H54 (cell line): ENCODE measurements at places on chromosomes 2 and 18.

- no peak for DNase-seq
Observed at GRCh38 chr2:120953066-120953756, 217.5 kb downstream of the GLI2 start.

DNA sequence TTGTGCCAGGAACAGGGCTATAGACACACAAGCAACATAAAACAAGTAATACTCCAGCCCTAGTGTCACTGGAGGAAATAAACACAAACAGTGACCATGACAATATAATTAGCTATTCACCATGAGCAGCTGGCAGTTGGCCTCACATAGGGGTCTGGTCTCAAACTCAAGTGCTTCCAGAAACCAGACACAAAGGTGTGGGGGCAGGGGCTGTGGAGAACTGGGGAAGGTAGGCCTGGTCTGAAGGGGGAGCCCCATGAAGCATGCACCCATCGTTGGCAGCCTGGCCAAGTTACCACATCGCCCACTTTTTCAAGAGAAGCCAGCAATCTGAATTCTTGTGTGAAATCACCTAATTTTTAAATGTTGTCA, 49.5 kb upstream of the SP3 start:
- DNase-seq, result no peak

DNA sequence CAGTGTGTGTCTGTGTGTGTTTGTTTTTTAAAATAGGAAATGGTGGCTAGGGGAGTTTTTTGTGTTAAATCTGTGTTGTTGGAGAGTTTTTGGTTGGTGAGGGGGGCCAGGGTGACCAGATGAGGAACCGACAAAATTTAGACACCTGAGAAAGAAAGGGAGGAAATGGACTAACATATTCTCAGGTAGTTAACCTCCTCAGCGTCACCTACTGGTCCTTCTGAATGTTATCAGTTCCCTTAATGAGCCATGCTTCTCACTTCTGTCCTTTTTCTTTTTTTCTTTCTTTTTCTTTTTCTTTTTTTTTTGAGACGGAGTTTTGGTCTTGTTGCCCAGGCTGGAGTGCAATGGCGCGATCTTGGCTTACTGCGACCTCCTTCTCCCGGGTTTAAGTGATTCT, 107.0 kb downstream of the FMNL2 start:
- no peak for DNase-seq

DNA sequence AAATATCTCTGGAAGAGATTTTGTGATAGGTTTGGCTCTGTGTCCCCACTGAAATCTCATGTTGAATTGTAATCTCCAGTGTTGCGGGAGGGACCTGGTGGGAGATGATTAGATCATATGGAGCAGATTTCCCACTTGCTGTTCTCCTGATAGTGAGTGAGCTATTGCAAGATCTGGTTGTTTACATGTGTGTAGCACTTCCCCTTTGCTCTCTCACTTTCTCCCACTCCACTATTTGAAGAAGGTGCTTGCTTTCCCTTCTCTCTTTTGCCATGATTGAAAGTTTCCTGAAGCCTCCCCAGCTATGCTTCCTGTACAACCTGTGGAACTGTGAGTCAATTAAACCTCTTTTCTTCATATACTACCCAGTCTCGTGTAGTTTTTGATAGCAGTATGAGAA, 97.0 kb upstream of the FN1 start:
- no peak for DNase-seq

DNA sequence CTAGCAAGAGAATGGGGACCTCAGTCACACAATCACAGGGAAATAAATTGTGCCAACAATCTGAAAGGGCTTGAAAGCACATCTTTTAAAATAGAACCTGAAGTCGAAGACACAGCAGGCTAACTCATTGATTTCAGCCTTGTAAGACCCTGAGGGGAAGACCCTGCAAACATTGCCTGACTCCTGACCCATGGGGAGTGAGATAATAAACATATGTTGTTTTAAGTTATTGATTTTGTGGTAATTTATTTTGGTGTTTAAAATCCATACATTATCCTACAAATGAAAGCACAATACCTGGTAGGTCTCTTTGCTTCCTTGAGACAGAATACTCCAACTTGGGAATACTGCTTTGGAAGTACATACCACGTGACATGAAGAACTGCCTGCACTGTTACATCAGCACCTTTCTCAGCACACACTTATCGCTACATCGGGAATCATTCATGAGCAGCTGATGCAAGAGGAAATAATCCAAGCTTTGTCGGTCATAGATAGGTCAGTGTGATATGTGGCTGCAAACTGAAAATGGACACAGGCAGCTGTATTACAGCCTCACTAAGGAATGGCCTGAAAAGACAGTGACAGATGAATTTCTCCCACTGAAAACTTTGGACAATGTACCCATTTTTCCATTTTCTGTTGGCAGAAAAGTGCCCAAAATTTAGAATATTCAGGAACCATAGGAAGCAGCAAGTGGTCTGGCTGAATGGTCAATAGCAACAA, 494.5 kb upstream of the MAP2 start:
- DNase-seq, result no peak

DNA sequence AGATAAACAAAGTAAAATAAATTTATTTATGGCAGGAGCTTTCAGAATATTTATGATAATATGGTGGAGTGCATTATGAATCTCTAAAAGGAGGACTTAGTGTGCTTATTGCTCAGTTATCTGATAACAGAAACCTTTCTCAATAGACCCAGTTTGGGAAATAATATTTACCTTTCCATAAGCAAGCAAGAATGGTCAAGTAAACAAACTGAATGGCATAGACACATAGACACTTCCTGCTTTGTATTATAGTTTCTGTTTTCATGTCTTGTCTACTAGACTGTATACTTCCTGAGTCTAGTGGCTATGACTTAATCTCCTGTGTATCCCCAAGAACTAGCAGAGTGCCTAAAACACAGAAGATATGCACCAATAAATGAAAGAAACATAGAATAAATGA, 87.8 kb downstream of the UPP2 start:
- DNase-seq, result no peak

GRCh38 chr18:33821503-33821902, 243.5 kb downstream of the ASXL3 start:
- DNase-seq, result no peak

DNA sequence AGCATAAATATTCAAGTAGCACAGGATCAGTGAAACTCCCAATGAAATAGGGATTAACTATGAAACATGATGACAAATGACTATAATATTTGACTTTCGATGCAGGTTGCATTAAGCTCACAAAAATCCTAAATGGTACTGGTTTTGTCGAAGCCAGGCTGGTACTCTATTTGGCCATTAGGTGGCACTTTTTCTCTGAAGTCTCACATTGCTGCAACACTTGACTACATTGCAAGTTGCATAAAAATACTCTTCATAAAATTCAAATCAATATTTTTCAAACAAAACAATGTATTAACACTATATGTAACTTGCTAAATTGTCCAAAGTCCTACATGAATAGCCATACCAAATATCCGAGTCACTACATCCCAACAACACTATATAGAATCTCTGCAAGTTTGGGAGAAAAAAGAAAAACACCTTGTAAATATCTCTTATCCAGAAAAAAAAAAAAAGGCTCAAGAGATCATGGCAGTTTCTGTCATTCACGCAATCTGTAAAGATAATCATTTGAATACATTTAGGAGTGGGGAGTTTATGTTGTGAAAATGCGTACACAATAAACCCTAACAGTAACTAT, 9.5 kb downstream of the RTTN start:
- DNase-seq, result no peak

DNA sequence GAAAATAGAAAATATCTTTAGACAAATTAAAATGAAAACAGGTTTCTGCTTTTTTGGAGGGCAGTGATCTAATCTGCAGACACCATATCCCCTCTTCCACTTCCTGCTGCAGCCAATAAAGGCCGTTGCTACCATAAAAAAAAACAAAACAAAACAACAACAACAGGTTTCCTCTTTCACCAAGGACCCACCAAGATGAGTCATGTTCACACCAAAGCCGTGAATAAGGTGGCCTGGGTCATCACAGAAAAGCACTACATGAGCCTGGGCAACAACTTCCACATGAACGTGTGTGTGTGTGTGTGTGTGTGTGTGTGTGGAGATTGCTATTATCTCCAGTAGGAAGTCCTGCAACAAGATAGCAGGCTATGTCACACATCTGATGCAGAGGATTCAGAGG, 24.8 kb upstream of the TFCP2L1 start:
- DNase-seq, result no peak

DNA sequence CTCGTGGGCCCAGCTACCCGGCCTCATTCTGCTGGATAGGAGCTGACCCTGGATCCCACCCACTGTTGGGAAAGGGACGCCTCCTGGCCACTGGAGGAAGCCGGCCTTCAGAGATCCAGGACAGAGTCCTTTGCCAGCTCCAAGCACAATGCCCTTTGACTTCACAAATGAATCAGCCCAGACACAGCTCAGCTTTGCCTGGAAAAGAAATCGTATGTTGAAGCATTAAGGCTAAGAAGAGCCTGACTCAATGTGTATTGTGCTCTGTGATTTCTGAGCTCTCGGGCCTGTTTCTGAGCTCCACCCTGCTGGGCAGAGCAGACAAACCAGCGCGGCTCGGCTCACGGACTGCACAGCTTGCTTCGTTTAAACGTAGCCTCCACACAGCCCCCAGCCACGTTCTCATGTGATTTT, 162.9 kb upstream of the APCDD1 start:
- no peak for DNase-seq

- no peak for DNase-seq
Observed at GRCh38 chr2:59866436-59866835, 687.0 kb downstream of the BCL11A start.

DNA sequence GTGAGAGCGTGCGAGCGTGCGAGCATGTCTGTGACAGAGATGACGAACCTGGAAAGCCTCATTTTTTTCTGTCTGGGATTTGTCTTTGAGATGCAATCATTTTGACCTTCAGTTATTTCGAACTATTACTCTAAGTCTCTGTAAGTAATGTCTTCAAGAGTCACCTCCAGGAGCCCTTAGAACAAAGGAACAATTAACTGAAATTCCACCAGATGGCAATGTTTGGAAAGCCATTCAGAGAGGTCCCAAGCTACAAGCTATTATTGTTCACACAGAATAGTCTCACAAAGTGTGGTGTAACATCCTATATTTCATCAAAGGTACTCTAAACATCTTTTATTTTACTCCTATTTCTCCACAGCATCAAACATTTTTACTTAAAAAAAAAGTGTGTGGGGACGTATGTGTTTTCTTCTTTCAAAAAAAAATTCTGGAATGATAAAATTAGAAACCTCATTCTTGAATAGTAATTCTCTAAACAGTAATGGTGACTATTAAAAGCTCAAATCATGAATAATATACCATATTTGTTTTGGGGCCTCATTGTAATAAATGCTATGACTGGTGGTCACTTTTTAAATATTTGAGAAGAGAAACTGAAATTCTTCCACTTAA, 35.1 kb upstream of the MAPRE2 start:
- no peak for DNase-seq
